Activated naive CD8-positive, alpha-beta T cell treated with anti-CD3 and anti-CD28 coated beads for 36 hours (primary cell): ENCODE measurements at places on chromosomes 5 and 9. TPM values are rescaled to one million over a fixed set of nuclear protein-coding genes. Genes with fewer than 3 reads are reported as not detected.

GRCh38 chr9:33446946-33447798, at the start of gene AQP3:
Gene AQP3, minus strand, starts transcription at chr9:33447593. Its CDS starts 63 bp downstream, at chr9:33447530.
- DNase-seq, result peak; percentile 74

GRCh38 chr5:105882956-105883481, 1787.7 kb downstream of the EFNA5 start:
- no peak for DNase-seq

DNA sequence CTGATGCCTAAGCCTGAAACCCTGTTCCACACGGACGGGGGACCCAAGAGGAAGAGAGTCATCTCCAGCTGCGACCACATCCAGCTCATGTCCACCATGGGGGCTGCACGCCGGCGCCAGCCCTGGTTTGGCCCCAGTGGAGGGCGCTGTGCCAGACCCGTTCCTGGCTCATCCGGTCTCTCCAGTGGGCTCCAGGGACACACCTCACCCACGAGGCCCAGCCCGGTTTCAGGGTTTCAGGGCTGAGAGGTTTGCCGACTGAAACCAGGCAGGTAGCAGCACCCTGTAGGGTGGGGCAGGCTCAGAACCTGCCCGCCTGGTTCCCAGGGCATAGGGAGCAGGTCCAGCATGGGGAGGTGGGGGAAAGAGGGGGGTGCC, 71.4 kb upstream of the STXBP1 start:
- DNase-seq, result no peak

DNA sequence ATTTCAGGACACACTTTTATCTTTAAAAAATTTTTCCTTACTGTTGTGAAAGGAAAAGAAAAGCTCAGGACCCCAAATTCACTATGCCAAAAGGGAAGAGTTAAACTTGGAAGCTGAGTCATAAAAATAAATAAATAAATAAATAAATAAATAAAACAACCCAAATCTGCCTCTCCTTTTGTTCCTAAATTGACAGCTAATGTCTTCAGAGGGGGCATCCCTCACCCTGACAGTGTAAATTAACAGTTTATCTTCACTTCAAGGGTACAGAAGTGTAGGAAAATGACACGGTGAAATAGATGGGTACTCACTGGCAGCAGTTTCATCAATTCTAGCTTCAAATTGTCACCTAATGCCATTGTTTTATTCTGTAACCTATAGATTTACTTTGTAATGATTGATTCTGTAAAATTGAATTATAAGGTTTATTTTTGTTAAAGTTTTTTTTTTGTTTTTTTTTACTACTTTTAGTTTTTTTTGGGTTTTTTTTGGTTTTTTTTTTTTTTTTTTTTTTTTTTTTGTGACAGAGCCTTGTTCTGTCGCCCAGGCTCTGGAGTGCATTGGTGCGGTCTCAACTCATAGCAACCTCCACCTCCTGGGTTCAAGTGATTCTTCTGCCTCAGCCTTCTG, 18.5 kb upstream of the ANXA1 start:
- DNase-seq, result no peak

DNA sequence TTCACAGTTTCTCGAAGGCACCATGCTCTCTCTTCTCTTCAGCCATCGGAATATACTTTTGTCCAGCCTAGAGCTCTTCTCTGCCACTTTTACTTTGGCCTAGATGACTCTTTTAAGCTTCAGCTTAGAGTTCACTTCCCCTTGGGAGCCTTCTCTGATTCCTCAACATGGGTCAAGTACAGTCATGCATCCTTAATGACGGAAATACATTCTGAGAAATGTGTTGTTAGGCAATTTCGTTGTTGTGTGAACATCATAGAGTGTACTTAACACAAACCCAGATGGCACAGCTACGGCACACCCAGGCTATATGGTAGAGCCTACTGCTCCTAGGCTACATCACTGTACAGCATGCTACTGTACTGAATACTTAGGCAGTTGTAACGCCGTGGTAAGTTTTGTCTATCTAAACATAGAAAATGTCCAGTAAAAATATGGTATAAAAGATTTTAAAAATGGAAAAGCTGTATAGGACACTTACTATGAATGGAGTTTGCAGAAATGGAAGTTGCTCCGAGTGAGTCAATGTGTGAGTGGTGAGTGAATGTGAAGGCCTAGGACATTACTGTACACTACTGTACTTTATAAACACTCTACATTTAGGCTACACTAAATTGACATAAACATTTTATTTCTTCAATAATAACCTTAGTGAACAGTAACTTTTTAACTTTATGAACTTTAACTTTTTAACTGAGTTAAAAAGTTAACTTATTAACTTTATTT, 15.1 kb upstream of the TNFSF15 start:
- DNase-seq, result no peak

GRCh38 chr5:30804739-30805505, 388.6 kb upstream of the CDH6 start:
- no peak for DNase-seq

- DNase-seq, result no peak
Measured at GRCh38 chr9:105357937-105358336, 89.9 kb upstream of the FSD1L start.

GRCh38 chr5:71864730-71865601, 145.9 kb downstream of the CARTPT start:
- no peak for DNase-seq

GRCh38 chr9:86454701-86455615, 100.7 kb upstream of the TUT7 start:
- DNase-seq, result no peak

GRCh38 chr5:109448838-109449237, 39.1 kb upstream of the PJA2 start:
- DNase-seq, result no peak

- DNase-seq, result no peak
Measured at GRCh38 chr9:38326122-38326521, 66.4 kb upstream of the ALDH1B1 start.

- DNase-seq, result no peak
Measured at GRCh38 chr5:115813719-115814118, 2.7 kb downstream of the CDO1 start.

- no peak for DNase-seq
Measured at GRCh38 chr5:54207566-54207965, 102.8 kb downstream of the ARL15 start.

DNA sequence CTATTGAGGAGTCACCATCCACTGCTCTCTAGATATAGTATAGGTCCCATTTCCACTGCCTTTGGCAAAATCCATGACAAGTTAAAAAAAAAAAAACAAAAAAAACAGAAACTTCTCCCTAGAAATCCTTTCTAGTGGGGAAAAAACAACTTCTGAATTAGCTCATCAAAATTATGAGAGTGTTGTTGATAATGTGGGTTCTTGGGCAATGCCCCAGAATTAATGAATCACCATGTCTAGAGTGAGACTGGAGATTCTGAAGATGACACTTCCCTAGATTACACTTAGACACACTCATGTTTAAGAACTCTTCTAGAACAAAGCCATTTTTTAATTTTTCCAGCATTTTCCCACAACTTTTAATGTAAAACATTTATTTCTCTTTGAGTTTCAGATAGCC, 728.0 kb upstream of the C9orf72 start:
- DNase-seq, result no peak

- no peak for DNase-seq
Measured at GRCh38 chr5:1503241-1504068, 20.3 kb downstream of the LPCAT1 start.

DNA sequence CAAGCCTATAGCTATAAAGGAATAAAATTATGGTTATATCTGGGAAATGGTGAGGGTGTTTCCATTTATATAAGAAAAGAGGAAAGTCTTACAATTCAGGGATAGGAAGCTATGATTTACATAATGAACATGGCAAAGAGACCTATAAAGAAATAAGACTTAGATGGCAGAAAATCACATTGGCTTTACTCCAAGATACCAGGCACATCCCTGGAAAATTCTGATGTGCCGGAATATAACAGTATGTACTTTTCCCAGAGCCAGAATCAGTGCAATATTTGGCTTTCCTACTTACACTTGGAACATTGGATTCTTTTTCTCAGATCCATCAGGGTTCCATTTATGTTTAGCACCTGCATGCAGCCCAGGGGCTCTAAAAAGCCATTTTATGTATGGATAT, 357.8 kb downstream of the CETN3 start:
- no peak for DNase-seq

GRCh38 chr5:137666461-137666850, 69.4 kb downstream of the KLHL3 start:
- DNase-seq, result no peak

DNA sequence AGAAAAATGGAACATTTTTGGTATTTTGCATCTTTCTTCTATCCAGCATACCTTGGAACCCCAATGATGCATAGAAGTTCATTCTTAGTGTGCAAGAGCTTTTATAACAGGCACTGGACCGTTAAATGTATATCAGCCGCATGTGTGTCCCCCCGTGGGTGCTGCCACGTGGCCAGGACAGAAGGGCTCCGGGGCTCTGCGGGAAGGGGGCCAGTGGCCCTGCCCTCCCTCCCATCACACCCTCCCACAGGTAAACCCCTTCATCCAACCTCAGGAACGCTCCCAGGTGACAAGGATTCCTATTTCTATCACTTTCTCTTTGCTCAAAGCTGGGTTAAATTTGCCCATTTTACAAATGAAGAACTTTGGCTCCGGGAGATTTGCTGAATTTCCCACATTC, 393.4 kb upstream of the IRX4 start:
- no peak for DNase-seq

GRCh38 chr5:138588013-138588788, 13.0 kb upstream of the HSPA9 start:
- DNase-seq, result no peak

DNA sequence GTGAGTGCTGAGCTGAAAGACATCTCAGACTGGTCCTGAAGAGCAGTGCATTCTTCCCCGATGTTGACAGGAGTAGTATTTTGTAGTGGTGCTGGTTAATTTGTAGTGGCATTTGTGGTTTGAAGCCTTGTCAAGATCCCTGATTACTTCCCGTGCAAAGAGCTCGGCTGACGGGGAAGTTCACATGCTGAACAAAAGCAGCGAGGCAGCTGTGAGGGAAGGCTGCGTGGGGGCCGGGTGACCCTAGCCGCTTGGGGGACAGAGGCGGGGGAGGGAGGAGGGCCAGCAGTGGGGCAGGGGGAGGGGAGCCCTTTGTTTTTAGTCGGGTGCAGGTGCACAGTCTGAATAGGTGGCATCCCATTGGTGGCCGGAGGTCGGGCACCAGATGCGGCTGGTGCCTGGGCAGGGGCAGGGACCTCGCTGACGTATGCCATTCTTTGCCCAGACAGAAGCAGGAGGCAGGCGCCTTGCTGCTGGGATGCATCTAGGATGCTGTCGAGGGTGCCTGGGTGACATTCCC, 64.7 kb downstream of the CRB2 start:
- DNase-seq, result no peak

GRCh38 chr5:160685695-160686094, 166.3 kb downstream of the ATP10B start:
- no peak for DNase-seq

GRCh38 chr5:16521521-16522483, 56.2 kb upstream of the ZNF622 start:
- no peak for DNase-seq

The SPDL1 gene
- total RNA-seq, result 50.4 TPM

The PCDHAC2 gene
- not detected for total RNA-seq

The SPATA31C1 gene
- total RNA-seq, result not detected

The SLF1 gene
- 10.7 TPM for total RNA-seq

The PCDHGA5 gene
- total RNA-seq, result not detected

The NR4A3 gene
- 35.7 TPM for total RNA-seq

The ZNF354C gene
- total RNA-seq, result 6.6 TPM

The PAPPA gene
- total RNA-seq, result not detected

The CCDC183 gene
- total RNA-seq, result not detected

The PDLIM4 gene
- 0.31 TPM for total RNA-seq

The SPAG8 gene
- total RNA-seq, result 0.68 TPM

The SLC6A7 gene
- total RNA-seq, result not detected

The DENND4C gene
- total RNA-seq, result 12.8 TPM
